ENCODE measurements at places on chromosomes 13 and 19.

DNA sequence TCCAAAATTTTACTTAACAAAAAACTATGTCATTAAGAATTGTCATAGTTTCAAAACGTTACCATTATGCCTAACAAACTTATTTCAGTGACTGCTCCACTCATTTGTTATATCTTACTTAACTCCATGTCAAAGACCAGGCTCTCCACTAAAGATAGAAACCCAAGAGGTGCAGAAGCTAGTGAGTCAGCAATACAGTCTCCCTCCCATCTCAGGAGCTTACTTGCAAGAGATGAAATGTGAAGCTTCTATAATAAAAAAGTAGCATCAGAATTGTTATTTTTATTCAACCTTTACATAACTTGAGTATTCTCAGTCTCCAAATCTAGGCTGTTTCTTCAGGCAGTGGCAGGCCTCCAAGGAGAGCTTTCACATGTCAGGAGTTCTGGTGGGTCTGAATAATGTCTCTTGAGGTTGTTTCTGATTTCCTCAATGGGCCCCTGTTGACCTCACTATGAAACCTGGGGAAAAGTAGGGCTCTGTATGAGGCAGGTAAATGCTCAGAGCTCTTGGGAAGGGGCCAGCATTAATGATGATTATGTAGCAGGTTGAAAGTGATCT is 242.0 kb downstream of the NDFIP2 start:
- no peak for DNase-seq

GRCh38 chr13:27861165-27861564 is 58.6 kb upstream of the PDX1 start:
- DNase-seq: no peak

DNA sequence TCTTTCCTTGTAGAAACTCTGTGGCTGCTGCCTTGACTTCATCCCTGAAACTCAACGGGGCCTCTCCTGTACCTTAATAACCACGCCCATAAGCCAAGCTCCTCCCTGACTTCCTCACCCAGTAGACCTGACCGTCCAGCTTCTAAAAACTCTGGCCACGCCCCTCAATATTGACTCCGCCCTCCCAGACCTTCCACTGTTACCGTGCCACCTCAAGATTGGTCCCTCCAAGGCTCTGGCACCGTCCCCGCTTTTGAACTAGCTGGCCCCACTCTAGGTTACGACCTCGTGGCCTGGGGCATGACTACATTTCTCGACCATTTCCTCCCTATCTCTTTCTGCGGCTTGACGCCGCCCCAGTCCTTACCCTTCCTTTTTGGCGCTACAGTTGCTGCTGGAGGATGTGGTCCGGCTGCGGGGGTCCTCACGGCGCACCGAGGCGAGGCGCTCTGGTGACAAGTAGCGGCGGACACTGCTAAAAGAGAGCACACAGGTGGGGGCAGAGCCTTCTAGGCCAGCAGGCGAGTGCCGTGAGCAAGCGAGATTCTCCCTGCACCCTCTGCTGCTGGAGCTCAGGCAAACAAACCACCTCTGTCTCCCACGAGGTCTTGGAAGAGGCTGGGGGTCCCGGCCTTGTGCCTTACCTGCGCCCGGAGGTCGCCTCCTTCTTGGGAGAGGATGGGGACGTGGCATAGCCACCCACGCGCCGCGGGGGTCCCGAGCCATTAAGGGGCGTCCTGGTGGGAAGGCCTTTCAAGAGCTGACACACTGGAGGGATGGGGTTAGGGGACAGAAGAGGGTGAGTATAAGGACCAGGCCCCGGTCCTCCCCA is 2.3 kb upstream of the EML2 start:
- peak; percentile 26 for DNase-seq

GRCh38 chr13:114134111-114134943 is 1.9 kb upstream of the RASA3 start:
- no peak for DNase-seq

GRCh38 chr13:37067874-37068273 is 8.4 kb upstream of the SUPT20H start:
- no peak for DNase-seq

DNA sequence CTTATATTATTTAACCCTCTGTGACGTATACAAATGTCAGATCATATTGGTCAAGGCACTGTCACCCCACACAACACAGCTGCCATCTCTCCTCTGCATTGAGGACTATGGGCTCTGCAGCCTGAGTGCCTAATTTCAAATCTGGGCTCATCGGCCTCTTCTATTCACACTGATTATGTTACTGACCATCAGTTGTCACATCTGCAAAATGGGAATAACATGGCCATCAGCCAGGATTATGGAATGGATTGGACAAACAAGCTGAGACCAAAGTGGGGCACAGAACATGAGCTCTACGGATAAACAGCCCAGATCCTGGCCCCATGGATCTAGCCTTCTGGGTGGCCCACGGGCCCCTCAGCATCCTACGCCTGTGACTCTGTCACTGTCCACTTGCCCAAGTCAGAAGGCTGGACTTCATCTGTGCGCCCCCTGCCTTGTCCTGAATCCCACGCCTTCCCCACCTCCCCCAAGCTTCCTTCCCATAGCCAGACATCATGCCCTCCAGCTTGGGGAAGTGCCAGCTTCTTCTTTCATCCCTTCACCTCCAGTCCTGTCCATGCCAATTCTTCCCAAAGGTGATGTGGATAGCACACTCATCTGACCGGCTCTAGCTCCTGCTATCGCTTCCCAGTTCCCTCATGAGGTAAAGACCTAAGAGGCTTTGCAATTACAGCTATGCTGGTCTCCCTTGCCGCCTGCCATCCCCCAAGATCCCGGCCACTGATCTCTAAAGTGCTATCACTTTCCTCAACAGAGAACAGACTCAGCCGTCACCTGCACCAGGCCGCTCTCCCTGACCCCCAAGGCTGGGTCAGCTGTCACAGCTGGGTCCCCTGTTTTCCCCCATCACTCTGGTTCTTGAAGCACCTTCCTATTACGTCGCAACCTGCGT is 872 bp downstream of the FARSA start:
- no peak for DNase-seq

- DNase-seq: no peak
Measured at GRCh38 chr19:14056069-14056666, 5.7 kb downstream of the PALM3 start.

GRCh38 chr13:19159761-19160420 is 21.7 kb downstream of the TUBA3C start:
- DNase-seq: no peak

- DNase-seq: no peak
Measured at GRCh38 chr13:111242585-111242984, 77.9 kb upstream of the TEX29 start.

GRCh38 chr19:16070366-16070990 is 5.8 kb upstream of the TPM4 start:
- peak; percentile 32 for DNase-seq

DNA sequence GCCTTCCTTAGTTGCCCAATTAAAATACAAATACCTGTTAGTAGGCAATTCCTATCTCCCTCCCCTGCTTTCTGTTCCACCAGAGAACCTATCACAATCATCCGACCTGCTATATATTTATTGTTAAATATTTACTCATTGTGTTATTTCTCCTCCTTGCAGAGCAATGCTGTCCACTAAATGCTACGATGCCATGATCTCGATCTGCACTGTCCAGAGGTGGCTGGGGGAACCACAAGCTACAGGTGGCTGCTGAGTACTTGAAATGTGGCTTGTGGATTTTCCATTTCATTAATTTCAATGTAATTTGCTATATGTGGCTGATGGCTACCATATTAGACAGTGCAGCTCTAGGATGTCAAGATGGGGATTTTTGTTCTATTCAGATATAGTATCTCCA is 5.1 kb downstream of the KLK6 start:
- DNase-seq: no peak

- DNase-seq: no peak
Measured at GRCh38 chr19:39349326-39349725, 7.1 kb downstream of the SAMD4B start.

- DNase-seq: no peak
Measured at GRCh38 chr13:38821770-38822551, 135.1 kb downstream of the FREM2 start.

DNA sequence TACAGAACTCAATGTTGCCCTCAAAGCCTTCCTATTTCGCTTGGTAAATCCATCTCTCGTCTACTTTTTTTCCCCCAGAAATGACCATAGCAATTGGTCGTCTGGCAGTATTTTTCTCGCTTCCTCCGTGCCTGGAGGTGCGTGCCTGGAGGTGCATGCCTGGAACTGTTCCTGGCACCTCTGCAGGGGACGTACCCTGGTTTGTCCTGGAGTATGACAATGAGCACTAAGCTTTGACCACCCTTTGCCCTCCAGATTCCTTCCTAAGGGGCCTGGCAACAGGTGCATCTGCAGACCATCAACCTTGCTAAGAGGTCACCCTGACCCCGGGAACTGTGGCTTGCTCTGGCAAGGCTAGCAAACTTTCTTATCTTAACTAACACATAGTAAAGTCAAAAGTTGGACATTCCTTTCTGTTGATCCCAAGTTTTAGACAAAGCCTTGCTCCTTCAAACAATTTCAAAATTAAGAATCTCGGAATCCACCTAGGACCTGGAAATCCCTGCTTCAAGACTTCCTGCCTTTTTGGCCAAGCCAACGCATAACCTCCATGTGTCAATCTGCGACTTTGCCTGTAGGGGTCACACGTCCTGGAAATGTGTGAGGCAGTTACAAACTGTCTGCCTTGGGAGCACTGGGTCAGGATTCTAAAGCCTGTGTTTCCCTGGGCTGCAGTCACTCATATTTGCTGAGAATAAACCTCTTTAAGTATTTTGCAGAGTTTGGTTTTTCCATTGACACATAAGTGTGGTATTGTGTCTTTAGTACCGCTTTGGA is 28.8 kb upstream of the TUBGCP3 start:
- no peak for DNase-seq

DNA sequence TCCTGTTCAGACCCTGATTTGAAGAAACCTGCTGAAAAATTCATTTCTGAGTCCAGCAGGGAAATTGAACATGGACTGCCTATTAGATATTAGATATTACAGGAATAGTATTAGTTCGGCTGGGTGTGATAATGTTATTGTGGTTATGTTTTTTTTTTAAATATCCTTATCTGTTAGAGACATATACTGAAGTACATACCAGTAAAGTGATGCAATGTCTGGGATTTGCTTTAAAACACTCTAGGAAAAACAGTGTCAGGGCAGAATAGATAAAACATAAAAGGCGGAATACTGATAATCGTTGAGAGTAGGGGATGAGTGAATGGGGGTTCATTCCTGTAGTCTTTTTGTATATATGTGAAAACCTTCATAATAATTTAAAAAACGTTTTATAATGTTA is 28.7 kb upstream of the AMER2 start:
- DNase-seq: no peak

- DNase-seq: no peak
Measured at GRCh38 chr13:35354285-35354684, 122.2 kb downstream of the MAB21L1 start.

DNA sequence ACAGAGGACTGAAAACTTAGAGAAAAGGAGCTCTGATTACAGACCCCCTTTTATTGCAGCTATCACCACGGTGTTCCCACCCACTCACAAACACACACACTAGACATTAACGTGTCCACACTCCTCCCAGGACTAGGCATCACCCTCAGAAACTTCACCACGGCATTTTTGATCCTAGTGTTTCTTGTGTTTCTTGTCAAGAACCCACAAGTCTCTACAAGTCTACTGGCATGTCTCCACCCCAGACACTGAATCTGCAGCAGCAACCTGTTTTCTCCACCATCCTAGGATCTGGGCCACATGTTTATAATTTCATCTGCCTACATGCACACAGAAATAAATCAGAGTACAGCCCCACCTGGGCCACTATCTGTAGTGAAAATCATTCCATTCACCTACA is 4.3 kb downstream of the ZNF486 start:
- DNase-seq: no peak

- DNase-seq: no peak
Measured at GRCh38 chr19:15641901-15642491, 1.3 kb downstream of the CYP4F3 start.

- no peak for DNase-seq
Measured at GRCh38 chr19:56603829-56604228, 8.7 kb downstream of the ZNF71 start.

DNA sequence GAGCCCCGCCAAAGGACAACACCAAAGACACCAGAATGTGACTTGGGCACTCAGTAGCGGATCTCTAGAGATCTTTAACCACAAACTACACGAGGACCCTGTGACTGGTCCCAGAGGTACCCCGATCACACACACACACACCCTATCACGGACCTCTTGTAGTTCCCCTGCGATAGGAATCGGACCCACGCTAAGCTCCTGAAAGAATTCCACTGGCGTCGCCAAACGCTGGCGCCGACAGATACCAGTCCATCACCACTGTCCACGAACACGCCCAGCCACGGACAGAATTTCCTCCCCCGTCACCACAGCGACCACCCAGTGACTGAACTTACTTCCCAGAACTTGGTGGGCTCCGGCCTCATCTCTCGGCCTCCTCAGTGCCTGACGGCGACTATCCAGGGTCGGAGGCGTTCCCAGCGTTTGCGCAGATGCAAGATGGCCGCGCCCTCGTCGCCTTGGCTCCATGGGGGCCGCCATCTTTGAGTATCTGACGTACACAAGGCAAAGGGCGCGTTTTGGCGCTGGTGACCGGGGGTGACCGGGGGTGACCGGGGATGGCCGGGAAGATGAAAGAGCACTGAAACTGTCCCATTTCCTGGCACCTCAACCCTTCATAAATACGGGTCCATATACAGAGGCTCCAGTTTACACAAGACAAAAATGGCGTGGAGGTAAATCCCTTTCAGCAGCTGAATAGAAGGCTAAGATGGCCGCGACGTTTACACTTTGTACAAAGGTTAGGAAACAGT is at the start of gene ZNF615:
Gene ZNF615, minus strand, starts transcription at position 406 of the 752 bp plus-strand sequence. CDS start 4,500 bp downstream, outside the sequence.
- DNase-seq: peak; percentile 81

DNA sequence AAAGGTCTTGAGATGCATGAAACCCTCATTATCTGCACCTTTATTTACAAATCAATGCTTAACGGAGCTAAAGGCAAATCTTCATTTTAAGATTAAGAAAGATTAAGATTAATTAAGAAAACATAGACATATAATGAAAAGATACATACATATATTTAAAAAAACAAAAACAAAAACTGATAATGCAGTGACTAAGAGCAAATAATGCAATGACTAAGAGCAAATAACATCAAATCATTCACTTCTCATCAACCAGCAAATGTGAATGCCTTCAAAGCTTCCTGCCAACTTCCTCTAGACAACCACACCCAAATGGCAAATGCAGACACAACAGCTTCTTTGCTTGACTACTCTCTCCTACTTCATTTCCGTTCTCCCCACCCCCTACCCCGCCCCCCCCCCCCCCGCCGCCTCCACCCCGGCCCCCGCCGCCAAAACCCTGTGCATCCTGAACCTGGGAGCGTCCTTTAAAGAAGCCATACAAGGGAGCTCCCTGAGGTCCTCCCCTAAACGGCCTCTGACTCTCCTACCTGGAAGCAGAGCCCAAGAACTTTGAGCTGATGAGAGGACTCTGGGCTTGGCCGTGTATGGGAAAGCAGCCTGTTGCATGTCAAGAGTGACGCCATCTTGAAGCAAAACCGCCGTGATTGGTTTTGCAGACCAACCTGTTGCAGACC is 24.5 kb downstream of the TEX101 start:
- DNase-seq: no peak

All from activated naive CD4-positive, alpha-beta T cell (primary cell).